Right ventricle myocardium superior (tissue), 1 donor: ENCODE measurements at places on chromosomes 12 and 14.

DNA sequence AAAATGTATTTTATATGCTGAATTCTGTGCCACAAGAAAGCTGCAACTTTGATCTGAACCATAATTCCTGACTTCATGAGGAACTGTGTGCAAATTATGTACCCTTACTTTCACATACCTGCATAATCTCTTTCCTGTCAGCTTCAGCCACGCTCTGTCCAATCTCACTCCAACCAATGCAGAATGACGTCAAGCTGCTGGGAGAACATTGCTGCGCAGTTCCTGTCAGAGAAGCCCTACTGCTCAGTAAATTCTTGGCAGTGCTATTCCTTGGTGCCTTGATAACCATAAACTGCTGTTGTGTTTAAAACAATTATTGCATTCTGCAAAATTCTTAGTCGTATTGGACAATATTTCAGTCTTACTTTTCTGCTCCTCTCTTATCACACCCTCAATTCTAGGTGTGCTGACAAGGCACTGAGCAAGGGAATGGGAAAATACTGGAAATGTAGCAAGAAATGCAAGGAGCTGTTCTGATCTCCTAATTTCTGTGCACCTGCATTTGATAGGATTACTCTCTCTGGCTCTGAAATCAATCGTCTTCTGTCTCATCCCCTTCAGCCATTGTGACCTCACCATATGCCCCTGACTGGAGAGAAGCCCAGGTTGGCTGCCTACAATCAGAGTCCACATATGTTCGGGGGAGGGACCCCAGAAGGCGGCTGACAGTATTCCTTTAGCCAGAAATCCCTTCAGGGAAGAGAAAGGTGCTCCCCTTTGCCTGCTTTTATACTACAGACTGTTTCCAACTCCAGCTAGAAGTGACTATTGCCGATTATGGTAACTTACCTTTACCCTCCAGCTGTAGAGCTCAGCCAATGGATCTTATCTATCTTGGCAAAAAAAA is 274.9 kb upstream of the NOVA1 start:
- peak; percentile 41 for DNase-seq

DNA sequence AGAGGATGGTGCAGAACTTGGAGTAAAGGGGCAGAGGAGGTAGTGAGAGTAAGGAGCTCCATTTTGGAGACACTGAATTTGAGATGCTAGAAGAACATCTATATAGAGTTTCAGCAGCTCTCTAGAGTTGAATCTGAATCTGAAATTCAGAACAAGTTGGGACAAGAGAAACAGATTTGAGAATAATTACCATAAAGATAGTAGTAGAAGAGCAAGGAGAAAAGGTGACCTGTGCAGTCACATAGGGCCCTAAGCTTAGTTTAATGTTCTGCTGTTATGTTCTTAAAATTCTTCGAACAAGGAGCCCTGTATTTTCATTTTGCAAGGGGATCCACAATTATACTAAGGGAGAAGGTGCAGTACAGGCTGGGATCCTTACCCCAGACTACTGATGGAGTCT is 7.4 kb downstream of the REM2 start:
- DNase-seq, result no peak

DNA sequence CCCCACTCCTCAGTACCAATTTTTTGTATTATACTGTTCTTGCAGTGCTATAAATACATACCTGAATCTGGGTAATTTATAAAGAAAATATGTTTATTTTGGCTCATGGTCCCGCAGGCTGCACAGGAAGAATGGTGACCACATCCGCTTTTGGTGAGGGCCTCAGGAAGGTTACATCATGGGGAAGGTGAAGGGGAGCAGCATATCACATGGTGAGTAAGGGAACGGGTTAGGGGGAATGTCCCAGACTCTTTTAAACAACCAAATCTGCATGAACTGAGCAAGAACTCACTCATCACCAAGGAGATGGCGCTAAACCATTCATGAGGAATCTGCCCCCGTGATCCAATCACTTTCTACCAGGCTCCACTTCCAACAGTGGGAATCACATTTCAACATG is 40.0 kb downstream of the OSBPL8 start:
- DNase-seq, result no peak

DNA sequence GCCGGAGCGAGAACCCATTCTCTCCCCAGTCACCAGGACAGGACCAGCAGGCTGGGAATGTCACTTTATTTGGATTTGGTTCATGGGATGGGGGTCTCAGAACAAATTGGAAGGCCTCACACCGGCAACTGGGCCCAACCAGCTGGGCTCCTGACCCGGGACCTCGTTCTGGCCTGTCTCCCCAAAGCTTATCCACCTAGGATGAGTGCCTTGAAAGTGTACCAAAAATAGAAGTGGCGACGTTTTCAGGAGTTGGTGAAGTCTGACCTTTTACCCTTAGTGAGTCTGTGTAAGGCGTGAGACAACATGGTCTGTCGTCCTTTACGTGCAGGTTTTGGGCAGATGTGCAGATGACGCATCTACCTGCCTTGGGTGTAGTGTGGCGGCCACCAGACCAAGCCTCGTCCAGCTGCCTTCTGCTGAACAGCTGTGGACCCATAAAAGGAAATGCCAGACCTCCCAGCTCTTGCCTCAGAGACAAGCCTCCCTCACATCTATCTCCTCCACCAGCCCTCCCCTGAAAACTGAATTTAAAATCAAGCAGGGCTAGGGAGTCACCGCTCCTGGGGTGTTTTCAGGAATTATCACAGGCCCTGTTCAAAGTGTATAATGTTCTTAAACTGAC is 36.6 kb upstream of the CLMN start:
- no peak for DNase-seq

GRCh38 chr14:61611880-61612630 is 83.3 kb upstream of the HIF1A start:
- DNase-seq, result no peak

GRCh38 chr12:120961604-120962531 is 16.5 kb upstream of the HNF1A start:
- DNase-seq, result peak; percentile 62

DNA sequence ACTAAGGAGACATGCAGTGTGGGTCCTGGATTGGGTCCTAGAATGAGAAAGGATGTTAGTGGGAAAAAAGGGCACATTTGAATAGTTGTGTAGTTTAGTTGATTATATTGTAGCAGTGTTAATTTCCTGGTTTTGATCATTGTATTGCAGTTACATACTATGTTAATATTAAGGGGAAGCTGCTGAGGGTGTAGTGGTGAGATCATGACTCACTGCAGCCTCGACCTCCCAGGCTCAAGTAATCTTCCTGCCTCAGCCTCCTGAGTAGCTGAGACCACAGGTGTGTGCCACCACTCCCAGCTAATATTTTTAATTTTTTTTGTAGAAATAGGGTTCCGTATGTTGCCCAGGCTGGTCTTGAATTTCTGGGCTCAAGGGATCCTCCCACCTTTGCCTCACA is 21.7 kb downstream of the BORCS5 start:
- no peak for DNase-seq

- no peak for DNase-seq
Observed at GRCh38 chr12:80041692-80042091, 57.6 kb upstream of the OTOGL start.

- no peak for DNase-seq
Observed at GRCh38 chr12:15979096-15980092, 68.3 kb downstream of the DERA start.

DNA sequence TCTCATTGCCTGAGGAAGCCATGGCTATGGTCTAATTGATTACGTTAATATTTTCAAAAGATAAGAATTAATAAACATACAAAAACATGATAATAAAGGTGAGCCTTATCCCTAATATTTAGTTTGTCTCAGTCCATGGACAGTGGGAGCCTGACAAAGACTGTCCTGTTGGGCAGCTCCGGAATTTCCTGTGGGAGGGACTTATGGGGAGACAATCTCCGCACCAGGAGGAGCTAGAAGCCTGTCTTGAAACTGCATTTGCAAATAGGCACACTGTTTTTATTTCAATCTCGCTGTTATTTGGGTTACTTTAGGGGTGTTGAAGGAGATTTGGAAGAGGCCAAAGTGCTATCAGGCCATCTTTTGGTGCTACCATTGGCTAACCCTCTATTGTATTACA is 50.8 kb upstream of the ZDHHC17 start:
- DNase-seq, result no peak

- no peak for DNase-seq
Observed at GRCh38 chr14:25828562-25828961, 769.3 kb downstream of the NOVA1 start.

DNA sequence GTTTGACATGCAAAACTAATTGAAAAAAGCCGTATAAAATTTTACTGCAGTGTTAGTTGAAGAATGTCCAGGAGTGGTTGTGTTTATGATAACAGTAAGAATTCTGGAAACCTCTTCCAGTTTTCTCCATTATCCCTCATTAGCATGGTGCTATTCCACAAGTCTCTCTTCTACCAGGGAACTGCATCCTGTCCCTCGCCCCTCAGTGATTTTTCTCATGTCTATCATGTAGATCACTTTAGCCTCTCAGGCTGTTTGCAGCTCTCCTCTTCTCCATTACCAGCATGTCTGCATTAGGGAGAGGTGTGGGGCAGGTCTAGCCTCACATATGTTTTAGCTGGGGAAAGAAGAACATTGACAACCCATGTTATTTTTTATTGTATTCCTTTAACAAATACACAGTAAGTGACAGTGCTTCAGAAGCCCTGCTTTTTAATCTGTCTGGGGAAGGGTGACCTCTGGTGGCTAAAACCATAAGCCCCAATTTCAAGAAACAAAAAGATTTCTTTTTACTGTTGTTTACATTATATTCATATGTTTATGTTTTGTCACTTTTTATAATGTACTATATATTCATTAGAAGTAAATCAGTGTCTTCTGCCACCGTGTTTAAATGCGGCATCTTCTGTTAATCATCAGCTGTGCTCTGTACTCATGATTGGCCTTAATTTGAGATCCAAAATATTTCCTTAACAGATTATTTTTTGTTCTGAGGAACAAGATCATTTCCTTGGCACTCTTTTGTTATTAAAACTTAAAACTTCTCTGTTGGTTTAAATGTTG is 70.7 kb downstream of the RASSF8 start:
- DNase-seq, result no peak

DNA sequence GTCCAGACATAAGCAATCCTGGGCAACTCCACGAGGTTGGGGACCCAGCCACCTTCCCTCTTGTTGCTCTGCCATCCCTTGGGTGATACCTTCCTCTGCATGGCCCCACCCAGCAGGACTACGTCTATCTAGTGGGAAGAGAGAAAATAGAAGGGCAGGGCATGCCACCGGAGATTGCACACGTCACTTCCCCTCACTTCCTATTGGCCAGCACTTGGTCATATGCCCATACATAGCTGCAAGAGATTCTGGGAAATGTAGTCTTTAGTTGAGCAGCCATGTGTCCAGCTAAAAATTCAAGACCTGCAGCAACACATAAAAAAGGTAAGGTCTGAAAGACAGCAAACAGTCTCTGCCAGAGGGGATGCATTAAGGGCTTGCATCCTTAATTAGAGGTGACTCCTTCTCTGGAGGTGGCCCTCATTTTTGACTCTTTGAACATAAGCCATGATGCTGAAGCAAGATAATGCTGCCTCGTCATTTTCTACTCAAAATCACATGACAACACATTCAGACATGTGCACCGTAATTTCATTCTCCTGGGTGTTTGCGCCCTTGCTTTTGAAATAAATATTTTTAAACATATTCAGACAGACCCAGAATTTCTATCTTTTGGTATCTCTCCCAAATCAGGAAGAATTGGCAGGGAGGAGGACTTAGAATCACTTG is 91.8 kb upstream of the PWP1 start:
- DNase-seq, result no peak

GRCh38 chr12:38892087-38892786 is 13.2 kb downstream of the CPNE8 start:
- no peak for DNase-seq

DNA sequence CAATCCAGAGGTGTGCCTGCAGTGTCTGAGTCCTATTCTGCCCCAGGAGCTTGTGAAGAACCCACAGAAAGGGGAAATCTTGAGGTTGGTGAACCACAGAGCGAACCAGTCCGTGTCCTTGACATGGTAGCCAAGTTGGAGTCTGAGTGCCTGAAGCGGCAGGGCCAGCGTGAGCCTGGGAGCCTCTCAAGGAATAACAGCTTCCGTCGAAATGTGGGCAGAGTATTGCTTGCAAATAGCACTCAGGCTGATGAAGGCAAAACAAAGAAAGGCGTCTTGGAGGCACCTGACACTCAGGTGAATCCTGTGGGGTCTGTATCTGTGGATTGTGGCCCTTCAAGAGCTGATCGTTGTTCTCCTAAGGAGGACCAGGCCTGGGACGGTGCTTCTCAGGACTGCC is 60.5 kb downstream of the ATG14 start:
- no peak for DNase-seq

- DNase-seq, result no peak
Observed at GRCh38 chr12:87311206-87311605, 718.0 kb downstream of the C12orf50 start.
